ENCODE measurements at places on chromosomes 4 and X.

DNA sequence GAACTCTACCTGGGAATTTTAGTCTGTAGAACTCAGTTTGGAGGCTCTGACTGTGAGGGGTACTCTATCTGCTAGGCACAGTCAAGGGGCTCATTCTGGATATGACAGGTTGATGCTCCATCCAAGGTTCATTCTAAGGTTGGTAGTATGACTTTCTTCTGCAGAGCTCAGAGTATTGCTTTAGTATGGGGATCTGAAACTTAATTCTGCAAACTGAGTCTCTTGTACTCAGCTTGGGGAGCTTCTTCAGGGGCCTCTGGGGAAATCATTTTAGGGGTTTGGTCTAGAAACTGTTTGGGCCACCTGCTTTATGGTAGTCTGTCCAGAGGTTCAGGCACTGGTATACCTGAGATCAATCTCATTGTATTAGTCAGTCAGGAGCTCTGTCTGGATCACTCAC, 9.7 kb upstream of the TSR2 start:
- DNase-seq: no peak

- DNase-seq: no peak
Measured at GRCh38 chr4:100360211-100360610, 157.6 kb downstream of the EMCN start.

DNA sequence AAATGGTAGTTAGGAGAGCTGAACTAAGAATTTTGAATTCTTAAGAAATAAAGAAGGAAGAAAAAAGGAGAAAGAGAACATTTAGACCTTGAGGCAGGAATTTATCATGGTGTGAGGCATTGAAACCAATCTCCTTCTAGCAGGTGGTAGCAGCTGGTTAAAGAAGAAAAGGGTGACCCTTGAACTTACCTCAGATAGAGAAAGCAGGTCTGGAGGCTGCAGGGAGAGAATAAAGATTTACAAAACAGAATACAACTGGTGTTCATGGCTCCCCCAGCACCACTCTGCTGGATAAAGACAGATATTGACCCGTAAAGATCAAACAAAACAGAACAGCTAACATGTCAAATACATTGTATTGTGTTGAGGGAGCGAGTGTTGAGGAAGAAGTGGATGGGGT, 56.0 kb downstream of the NCAPG start:
- DNase-seq: no peak

DNA sequence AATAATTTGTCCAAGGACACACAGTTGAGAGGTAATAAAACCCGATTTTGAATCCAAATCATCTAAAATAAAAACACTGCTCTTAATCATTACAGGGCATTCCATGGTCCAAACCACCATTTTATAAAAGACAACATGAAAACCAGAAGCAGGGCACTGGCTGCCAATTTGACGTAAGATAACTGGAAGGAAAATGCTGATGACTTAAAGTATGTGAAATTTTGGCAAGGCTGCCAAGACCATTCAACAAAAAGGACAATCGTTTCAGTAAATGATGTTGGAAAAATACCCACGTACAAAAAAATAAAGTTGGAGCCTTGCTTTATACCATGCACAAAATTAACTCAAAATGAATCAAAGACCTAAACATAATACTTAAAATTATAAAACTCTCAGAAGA, 344.4 kb downstream of the RAPGEF2 start:
- no peak for DNase-seq

DNA sequence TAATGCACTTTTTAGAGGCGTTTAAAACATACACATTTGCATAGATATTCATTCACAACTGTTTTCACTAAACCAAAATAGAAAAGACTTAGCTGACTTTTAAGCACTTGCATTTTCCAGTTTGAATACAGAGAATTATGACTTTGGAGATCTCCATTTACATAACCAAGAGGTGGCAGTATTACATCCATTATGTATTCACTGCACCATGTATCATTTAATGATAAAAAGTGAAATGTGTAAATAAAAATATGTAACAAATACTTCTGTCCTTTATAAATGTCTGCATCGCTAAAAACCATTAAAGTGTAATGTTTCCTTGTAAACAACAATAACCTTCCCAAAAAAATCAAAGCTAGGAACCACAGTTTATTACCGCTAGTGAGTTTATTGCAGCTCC, 413.2 kb downstream of the FGF13 start:
- no peak for DNase-seq

DNA sequence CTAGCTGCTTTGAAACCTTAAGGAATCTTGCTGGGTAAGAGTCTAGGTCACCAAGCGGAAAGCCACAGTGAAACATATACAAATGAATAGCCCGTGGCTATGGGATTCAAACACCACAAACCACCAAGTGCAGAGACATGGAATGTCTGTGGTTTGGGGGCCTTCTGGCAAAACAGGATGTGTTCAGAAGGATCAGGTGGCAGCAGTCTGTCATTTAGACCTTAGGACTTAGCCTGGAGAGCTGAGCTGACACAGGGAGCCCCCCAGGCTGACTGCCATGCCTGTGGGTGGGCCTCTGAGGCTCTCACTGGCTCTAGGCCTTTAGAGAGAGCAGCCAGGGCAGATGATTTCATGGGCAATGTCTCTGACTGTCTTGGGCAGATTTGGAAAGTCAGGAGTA, 225.6 kb downstream of the FBXW7 start:
- DNase-seq: no peak

GRCh38 chr4:172657081-172657480, 511.5 kb upstream of the GALNT7 start:
- no peak for DNase-seq

DNA sequence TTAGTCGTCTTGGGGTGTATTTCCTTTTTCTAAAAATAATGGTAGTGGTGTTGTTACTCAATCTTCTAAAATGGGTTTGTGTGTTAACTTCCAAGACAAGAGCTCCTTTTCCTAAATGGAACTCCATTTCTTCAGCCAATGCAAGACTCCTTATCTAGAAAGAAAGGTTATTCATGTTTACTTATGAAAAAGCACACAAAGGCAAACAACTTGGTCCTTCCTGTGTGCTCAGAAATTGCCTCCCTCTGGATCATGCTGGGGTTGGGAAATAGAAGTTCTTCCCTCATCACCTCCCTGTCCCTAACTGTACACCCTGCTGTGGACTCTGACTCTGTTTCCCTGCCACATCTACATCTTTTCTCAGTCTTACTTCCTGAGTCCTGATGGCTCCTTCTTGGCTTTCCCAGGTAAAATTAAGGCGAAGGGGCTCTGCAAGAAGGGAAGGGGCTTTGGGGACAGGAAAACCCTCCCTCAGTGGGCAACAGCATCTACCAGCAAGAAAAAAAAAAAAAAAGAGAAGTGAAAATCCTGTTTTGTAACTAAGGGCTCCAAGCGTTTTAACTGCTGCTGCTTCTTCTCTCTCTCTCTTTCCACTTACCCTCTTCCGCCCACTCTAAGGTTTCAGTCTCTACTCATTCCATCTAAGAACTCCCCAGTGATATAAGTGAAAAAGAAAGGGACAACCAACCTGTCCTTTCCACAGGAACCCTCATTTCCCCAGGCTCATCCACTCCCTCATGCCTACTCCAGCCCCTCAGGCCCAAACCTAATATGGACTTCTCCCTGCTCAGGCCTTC, 19.8 kb upstream of the TASL start:
- DNase-seq: no peak

DNA sequence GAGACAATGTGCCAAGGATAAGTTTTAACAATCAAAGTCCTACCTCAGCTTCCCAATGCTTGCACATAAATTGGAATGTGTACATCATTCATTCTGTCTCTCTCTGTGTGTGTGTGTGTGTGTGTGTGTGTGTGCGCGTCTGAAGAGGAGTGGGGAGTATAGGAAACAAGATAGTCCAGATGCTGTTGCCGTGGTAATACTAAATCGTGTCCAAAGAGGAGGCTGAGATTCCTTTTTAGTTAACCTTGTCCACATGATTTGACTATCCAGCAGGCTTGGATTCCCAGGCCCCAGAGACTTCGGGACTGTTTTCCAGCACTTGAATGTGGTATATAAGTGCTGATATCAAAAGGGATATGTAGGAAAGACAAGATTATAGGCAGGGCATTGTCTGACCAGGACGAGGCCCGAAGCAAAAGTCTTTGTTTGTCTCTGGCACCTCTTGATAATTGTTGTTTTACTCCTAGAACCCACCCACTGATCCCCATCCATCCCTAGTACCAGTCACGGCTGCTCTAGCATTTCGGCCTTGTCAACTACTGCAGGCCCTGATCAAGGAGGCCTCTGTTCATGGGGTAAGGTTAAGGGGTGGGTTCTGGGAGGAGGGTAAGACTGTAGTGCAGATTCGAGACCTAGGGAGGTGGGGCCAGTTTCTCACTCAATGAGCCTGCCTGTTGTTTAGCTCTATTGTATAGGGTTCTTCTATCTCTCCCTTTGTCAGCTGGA, 3.9 kb downstream of the PLP1 start:
- no peak for DNase-seq

- no peak for DNase-seq
Measured at GRCh38 chr4:15344041-15344440, 83.8 kb upstream of the C1QTNF7 start.

- no peak for DNase-seq
Measured at GRCh38 chrX:23334521-23334847, 165 bp upstream of the PTCHD1 start.

DNA sequence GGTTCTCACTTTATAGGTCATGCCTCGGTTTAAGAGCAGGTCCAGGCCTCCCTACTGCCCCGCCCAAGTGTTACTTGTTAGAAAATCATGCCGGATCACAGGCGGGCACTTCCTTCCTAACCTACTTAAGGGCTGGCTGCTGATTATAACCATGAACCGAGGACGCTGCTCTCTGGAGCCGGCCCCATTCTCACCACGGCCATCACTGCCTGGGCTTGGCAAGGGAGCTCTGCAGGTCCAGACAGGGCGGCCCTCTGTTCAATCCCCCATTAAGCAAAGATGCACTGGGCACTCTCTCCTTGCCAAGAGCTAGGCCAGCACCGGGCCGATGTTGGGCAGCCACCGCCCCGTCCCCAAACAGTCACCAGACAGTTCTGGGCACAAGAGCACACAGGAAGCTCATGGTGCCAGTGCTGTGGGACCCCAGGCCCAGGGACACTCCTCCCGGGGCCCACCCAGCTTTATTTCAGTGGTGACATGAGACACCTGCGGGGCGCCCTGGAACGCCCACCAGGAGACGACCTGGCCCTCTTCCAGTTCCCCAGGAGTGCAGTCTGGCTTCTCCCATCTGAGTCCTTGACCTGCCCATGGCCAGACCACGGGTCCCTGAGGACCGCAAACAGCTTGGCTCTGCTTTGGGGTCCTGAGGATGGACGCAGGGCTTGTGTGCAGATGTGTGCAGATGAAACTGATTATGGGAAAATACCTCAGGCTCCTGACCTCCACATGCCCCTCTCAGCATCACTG, 44.0 kb downstream of the ABLIM2 start:
- DNase-seq: no peak

DNA sequence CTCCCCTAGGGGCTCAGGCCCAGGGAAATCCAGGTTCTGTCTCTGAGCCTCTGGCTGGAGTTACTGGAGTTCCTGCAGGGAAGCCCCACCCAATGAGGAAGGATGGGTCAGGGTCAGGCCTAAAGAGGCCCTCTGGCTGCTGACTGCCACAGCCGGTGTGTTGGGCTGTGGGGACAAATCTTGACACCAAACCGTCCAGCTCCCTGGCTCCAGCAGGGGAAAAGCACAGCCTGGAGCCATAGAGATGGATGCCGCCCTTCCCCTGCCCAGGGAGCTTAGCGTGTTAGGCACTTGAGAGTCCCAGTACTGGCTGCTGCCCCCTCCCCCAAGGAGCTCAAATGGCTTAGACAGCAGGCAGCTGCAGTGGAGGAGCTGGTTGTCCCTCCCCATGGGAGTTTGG, 321.3 kb upstream of the LCORL start:
- no peak for DNase-seq

DNA sequence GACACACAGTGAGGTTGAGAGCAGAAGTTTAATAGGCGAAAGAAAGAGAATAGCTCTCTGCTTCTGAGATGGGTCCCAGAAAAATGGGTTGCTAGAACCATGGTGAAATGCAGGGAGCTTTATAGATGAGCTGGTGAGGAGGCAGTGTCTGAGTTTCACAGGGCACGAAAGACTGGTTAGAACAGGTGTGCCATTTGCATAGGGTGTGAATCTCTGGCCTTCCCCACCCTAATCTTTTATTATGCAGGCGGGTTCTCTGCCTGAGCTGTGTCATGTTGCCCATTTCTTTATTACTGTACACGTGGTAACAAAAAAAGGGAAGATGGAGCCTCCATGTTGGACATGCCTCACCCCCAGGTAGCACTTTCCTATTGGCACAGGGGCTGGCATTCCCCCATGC, 39.1 kb downstream of the FUNDC1 start:
- DNase-seq: no peak

GRCh38 chrX:130606425-130606824, 204.6 kb downstream of the RBMX2 start:
- no peak for DNase-seq

- no peak for DNase-seq
Measured at GRCh38 chrX:13927175-13927574, 102.5 kb downstream of the GEMIN8 start.

DNA sequence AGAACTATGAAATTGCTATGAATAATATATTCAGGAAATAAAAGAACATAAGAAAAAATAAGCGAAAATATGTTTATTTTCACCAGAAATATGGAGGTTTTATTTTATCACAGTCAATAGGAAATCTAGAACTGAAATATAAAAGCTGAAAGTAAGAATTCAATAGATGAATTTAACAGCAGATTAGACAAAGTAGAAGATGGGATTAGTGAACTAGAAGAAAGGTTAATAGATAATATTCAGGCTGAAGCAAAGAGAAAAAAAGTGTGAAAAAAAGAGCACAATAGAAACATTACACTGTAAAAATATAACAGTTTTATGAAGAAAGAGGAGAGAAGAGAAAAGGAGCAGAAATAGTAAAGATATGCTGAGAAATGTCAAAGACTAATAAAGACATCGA, 1152.1 kb downstream of the FAT4 start:
- no peak for DNase-seq

GRCh38 chrX:155435744-155436112, 22.7 kb downstream of the F8A3 start:
- no peak for DNase-seq

GRCh38 chr4:41418444-41418843, 119.5 kb upstream of the LIMCH1 start:
- no peak for DNase-seq

- no peak for DNase-seq
Measured at GRCh38 chr4:141860974-141861373, 224.6 kb downstream of the IL15 start.

GRCh38 chr4:141686146-141686775, 49.9 kb downstream of the IL15 start:
- DNase-seq: no peak

DNA sequence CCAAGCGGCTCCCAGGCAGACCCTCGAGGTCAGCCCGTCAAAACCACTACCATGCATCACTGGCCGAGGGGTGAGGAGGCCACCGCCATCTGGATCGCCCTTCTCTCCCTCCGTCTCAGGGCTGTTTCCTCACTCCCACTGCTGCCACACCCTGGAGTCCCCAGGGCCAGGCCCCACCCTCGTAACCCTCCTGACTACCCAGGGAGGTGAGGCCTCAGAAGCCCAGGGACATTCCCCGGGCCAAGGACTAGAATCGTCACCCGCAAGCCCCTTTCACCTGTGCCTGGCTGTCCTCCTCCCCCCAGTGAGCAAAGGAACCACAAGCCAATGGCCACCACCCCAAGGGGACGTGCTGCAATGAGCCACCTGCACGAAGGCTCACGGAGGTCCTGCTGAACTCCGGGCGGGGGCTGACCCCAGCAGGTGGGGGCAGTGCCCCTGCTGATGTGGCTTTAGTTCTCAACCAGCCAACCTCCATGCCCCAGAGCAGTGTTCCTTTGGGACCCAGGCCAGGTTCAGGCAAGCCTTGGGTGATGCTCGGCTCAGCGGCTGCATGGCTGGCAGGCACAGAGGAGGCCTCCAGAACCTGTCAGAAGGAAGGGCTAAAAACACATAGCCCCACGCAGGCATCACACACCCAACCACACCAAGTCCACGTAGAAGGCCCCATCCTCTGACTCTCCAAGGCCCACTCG, 23.8 kb downstream of the PPP2R2C start:
- peak; percentile 49 for DNase-seq
